Mesothelial cell of epicardium (in vitro differentiated cells): ENCODE measurements at places on chromosomes 1 and 21.

DNA sequence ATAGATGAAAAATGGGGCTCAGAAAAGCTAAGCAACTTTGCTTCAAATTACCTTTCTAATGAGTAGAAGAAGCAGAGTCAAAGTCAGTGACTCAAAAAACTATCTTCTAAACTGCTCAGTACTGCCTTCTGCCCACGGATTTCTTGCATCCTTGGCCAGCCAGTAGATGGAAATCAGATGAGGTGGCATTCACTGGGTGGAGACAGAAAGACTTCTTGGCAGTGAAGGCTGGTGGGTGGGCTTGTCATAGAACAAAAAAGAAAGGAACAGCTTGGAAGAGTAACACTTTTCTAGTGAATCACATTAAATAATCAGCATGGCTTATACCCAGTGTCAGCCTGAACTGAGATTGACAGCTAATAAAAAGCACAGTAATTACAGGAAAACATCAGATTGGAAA lies 170.7 kb downstream of the ST6GALNAC5 start:
- DNase-seq, result no peak

DNA sequence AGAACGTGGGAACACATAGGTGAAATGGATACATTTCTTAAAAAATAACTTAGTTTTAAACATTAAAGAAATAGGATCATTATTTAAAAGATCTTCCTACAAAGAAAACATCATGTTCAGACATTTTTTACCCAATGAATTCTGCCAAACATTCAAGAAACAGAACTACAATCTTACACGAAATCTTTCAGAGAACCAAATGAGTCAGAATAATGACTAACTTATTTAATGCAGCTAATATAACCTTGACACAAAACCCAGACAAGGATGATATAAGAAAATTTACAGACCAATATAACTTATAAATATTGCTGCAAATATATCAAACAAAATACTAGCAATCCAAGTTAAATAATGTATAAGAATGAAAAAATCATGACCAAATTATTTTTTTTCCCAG lies 220.1 kb upstream of the KCNK2 start:
- DNase-seq, result no peak

- DNase-seq, result no peak
These were observed 66.7 kb downstream of the RPE65 start for GRCh38 chr1:68383092-68383491.

DNA sequence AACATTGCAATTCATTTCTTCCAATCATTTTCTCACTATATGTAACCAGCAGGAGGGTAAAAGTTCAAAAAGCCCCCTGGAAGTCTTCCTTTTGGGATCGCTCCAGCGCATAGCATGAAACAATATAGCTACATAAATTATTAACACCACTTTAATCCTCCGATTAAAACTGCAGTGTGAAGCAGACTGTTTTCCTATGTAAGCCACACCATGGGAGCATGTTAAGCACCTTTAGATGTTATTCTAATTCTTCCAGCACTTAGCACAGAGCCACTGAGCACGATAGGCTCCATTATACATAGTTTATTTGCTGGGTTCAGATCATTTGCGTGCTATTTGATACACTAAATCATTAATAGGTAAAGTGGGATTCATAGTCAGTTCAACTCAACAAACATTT lies 18.4 kb upstream of the GADD45A start:
- DNase-seq, result no peak

GRCh38 chr1:160579216-160579701 lies at the start of gene CD84:
TSS of gene CD84 (minus strand) at chr1:160579496. CDS start at chr1:160579437, 59 bp downstream.
- DNase-seq, result no peak

DNA sequence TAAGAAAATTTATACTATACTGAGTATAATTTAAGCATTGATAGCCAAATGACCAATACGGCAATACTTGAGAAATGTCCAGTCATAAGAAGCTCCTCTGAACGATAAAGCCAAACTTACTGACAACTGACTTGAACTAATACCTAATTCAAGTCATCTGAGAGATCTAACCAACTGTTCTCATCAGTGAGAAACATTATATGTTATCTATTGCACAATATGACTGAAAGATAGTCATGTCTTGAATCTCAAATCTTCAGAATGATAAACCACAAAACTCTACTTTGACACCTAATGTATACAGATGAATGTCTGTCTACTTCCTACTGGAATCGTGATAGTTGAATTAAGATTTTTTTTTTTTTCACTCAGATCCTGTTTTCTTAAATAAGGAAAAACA lies 39.0 kb downstream of the APP start:
- no peak for DNase-seq

GRCh38 chr21:31479714-31480113 lies 135.7 kb upstream of the TIAM1 start:
- DNase-seq, result no peak

DNA sequence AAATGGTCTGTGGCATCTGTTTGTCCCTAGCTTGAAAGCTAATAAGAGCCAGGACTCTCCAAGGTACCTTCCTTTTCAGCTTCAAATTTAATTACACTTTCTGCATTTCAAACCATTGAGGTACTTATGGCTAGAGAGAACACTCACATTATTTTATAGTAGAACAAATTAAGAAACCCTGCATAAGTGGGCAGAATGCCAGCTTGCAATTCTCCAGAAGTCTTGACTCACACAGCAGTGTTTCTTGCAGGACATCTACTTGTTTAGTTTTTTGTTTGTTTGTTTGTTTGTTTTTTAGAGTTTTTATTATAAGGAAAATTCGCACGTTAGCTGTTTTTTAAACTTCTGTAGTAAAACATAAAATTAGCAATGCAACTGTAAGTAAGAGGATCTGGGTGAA lies 397.2 kb downstream of the NEGR1 start:
- DNase-seq, result no peak

- DNase-seq, result no peak
These were observed 34.7 kb downstream of the LRP8 start for GRCh38 chr1:53293123-53293522.

GRCh38 chr1:206590025-206590758 lies 22.1 kb downstream of the EIF2D start:
- DNase-seq, result no peak

DNA sequence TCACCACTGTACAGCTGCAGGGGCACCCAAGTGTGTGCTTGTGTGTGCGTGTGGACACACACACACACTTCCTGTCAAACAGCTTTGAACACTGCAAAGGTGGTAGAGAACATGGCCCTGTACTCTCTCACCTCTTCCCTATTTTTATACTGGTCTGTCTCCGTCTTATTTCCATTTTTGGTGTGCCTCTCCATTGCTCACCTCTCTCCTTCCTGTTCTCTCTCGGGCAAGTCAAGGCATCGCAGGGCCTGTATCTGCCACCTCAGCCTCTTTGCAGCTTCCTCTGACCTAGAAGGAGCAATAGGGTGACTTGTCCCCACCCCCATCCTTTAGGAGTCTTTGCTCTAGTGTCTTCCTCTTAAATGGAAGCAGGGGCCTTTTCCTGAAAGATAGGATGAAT lies 2.2 kb downstream of the SMCP start:
- DNase-seq, result no peak

DNA sequence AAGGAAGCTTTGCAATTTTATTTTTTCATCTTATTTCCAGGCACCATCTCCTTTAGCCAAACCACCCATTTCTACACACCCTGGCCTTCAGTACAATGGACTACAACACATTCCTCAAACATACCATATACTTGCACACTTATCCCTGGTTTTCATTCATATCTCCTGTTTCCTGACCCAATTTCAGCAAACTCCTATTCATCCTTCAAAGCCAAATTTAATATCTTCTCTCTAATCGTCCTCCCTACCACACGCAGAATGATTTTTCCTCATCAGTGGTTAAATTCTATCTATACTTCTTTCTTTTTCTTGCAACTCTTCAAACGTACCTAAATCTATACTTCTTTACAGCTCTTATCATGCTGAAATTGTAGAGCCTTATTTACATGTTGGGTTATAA lies 2.9 kb downstream of the DENND2C start:
- DNase-seq, result no peak

- DNase-seq, result no peak
These were observed 1012.7 kb downstream of the ADGRL2 start for GRCh38 chr1:82813386-82813785.

DNA sequence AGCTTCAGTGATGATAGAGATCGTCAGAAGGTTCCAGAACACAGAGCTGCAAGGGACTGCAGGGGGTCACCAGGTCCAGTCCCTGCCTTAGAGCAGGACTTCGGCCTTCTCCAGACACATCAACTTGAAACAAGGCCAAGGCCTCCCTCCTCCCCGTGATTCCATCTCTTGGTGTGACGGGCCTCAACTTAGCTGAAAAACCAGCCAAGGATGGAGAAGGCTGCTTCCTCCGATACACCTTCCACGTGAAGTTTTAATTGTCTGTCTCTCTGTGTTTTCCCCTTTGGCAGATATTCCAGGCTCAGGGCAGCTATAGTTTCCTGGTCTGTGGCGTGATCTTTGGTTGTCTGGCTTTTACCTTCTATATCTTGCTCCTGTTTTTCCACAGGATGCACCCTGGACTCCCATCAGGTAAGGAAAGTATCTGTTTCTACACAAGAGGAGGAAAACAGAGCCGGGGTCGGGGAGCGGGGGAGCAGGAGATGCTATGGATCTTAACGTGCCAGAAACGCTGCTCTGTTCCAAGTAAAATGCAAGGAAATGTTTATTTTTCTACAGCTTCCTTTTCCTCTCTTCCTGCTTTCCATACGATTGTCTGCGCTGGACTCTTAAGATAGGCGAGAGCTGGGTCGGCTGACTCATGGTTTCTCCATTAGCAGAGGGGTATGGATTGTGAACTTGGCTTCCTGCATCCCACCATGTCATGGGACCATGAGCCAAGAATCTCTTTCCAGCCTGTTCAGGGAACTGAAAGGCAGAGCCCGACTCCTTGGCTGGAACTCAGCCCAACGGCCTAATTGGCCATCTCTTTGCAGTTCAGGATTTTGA lies 32.8 kb downstream of the ELK4 start:
- DNase-seq, result no peak

DNA sequence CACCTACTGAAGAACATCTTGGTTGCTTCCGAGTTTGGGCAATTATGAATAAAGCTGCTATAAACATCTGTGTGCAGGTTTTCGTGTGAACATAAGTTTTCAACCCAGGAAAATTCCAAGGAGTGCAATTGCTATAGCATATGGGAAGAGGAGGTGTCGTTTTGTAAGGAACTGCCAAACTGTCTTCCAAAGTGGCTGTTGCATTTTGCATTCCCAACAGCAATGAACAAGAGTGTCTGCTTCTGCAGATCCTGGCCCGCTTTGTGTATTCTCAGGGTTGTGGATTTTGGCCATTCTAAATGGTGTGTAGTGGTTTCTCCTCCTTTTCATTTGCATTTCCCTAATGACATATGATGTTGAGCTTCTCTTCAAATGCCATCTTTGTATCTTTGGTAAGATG lies 23.8 kb downstream of the GNG4 start:
- DNase-seq, result no peak

DNA sequence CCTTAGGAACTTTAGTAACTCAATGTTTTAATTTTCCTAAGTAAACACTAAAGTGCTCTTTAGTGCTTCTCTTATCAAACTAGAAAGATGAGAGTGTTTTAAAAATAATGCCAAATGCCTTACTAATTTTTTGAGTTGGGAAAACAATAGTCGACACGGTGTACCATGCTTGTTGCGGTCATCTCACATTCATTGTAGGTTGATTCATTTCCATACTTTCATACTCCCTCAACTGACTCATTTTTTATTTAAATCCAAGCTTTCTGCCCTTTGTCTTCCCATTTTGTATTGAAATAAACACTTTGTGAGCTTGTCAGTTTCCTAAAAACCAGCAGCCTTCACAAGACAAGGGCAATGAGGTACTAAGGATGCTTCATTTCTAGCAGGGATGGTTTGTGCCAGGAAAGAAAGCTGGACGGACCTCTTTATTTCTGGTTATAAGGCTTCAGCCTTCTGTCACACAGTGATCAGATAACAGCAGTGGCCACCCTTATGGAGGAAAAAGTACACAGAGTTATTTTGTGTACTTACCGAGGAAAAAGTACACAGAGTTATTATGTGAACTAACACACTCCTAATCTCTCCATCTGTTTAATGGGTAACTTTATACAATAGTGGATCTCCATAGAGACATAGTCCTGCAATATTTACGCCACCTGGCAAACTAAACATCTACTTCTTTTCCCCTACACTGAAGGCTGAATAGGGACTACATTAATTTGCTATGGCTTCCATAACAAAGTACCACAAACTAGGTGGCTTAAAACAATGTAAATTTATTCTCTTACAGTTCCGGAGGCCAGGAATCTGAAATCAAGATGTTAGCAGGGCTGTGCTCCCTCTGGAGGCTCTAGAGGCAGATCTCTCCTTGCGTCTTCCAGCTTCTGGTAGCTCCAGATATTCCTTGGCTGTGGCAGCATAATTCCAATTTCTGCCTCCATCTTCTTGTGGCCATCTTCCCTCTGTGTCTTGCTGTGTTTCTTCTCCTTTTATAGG lies 13.0 kb upstream of the CCDC190 start:
- no peak for DNase-seq
